Left renal cortex interstitium (tissue), 4 donors: ENCODE measurements at places on chromosomes 7 and 10. TPM values are rescaled to one million over a fixed set of nuclear protein-coding genes. Genes with fewer than 3 reads are reported as not detected.

Gene SPDYE16
- polyA plus RNA-seq: 6.0 TPM

Gene SYT15B
- 2.8 TPM for polyA plus RNA-seq

Gene IFIT1B
- polyA plus RNA-seq: not detected

Gene EBLN1
- not detected for polyA plus RNA-seq

Gene FAM241B
- polyA plus RNA-seq: 10.5 TPM

Gene RAMP3
- polyA plus RNA-seq: 10.0 TPM

Gene AKR1C8
- 0.16 TPM for polyA plus RNA-seq

Gene PTN
- 258 TPM for polyA plus RNA-seq

DNA sequence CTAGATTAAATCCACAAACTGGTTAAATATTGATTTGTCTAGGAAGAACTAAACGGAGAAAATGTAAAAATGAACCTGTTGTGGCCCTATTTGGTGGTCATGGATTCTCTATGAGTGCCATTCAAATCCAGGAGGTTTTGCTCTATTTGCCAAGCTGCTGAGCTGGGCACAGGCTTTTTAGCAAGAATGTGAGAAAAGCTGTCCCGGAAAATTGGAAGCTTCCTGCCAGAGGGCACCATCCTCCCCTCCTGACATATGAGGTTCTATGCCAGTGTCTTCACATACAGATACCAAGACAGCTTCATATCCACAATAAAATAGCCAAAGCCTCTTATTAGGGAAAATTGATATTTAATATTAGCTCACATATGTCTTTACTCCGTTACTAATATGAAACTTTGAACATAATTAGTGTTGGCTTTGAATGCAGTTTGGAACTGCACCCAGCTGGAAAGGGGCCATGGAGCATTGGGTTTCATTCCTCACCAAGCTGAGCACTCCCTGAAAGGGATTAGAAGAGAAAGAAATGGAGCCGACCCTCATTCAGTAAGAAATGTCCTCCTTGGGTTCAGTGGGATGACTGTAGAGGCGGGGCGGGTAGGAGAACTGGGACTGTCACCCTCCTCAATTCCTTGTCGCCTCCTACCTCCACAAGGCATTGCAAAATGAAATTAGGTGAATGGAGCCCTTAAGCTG, 47.8 kb downstream of the NRCAM start:
- no peak for DNase-seq

DNA sequence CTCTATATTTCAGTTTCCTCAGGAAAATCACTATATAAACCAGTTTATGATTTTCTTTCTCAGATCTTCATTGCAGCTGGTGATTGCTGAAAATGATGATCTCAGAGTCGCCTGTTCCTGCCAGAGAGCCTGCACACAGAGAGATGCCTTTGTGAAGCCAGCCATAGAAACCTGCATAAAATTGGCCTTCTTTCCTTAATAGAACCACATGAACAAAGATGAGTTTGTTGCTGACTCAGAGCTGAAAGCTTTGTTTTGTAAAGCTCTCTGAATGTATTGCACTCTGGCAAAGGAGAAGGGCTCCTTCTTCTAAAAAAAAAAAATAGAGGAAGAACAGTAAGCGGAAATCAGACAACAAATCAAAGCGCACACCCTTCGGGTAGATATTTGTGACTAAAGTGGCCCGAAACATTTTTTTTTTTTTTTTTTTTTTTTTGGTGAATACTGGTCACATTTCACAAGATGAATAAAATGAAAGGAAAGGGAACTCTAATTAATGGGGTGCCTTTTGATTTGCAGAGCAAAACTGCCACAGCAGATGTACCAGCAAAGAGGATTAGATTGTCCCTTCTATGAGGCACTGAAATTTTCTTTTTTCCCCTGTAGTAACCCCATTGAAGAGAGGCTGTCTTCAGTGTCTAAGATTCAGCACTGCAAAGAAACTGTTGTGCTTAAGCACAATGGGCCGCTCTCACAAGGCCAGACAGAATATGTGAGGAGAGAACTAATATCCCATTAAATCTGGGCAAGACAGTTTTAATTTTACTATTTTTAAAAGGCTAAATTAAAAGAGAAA, 75.1 kb upstream of the PTPRZ1 start:
- no peak for DNase-seq

DNA sequence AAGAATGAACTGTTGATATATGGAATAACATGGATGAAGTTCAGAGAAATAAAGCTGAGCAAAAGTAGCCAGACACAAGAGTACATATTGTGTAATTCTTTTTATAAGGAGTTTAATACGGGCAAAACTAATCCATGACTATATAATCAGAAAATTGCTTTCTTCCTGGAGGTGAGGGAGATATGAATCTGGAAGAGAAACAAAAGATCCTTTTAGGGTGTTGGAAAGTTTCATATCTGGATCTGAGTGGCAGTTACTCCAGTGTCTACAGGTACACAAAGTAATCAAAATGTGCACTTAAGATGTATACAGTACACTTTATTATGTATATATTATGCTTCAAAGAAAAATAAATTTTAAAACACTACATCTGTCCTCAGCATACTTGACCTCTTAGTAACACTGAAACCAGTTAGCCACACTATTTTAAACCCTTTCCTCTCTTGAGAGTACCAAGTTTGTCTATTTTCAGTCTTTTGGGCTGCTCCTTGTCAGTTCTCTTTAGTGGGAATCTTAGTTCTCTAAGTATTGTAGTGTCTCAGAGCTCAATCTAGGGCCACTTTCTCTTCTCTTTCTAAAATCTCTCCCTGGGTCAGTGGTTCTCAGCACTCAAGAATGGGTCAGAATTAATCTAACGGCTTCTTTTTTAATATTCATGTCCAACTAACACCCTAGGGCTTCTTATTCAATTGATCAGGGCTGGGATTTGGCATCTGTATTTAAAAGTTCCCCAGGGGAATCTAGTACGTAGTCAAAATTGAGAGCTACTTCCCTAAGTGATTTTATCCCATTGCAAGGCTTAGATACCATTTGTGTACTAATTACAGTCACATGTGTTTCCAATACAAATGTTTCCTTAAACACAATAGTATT, 4.3 kb upstream of the LIPF start:
- no peak for DNase-seq

DNA sequence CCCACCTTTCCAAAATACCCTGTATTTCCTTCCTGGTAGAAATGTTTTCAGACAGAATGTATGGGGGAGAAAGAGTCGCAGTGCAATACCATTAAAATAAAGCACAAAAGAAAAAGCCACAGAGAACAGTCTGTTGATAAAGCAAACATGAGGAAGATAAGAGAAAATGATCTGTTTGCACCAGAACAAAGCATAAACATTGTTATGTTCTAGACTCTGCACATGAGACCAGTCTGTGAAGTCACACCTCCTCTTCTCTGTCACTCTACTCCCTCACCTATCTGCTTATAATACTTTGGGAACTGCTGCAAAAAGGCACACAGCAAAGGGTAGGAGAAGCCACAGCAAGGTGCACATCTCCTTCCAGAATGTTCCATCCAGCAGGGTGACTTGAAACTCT, 67.2 kb upstream of the LRGUK start:
- no peak for DNase-seq

DNA sequence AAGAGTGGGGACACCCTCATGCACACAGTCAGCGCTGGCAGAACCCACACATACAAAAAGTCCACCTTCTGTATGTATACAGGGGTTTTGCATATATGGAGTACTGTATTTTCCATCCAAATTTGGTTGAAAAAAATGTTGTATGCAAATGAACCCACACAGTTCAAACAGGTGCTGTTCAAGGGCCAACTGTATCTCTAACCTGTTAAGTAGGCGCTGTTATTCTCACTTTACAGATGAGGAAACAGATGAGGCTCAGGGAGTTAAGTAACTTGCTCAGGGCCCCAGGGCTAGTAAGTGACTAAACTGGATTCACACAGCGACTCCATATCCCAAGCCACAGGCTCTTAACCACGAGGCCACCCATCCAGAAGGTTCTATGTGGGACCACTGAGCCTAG, 69.9 kb downstream of the C10orf105 start:
- DNase-seq: no peak

DNA sequence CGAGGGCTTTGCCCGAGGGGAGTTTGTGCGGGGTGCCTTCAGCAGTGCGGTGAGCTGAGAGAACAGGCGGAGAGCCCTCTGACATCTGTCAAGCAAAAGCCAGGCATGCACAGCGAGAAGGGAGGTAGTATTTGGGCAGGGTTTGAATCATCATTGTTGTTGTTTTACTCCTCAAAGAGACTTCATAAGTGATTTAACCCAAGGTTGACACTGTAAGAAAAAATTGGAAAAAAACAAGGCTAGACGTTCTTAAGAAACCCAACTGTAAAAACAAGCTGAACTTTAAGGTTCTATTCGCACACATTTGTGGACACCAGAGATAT, 1.3 kb downstream of the ADAM22 start:
- no peak for DNase-seq

GRCh38 chr10:117094856-117095255, 43.2 kb downstream of the VAX1 start:
- no peak for DNase-seq

DNA sequence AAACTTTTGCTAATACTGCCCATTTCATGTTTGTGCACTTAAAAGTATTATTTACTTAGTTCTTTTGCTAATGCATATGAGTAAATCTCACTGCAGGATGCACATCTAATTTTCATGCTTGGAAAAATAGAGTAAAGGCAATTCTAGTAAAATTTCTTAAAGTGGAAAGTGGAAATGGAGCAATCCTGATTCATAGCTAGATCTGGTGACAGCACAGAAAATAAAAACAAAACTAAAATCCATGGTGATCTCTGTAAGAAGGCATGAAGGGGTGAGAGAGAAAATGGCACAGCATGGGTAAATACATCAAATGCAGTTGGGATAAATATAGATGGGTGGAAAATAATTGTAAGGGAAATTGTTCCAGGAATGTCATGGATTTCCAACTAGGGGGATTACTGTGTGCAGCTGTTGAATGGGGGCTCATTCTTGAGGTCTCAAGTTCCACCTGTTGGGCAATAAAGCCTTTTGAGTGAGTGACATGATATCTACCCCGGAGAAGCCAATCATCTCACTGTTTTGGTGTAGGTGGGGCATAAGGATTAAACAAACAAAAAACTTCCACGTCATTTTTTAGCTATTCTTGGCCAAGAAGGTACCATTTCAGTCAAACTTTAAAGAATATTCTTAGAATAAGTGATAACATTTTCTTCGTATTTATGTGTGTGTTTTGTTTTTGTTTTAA, 1.7 kb upstream of the MCU start:
- no peak for DNase-seq

DNA sequence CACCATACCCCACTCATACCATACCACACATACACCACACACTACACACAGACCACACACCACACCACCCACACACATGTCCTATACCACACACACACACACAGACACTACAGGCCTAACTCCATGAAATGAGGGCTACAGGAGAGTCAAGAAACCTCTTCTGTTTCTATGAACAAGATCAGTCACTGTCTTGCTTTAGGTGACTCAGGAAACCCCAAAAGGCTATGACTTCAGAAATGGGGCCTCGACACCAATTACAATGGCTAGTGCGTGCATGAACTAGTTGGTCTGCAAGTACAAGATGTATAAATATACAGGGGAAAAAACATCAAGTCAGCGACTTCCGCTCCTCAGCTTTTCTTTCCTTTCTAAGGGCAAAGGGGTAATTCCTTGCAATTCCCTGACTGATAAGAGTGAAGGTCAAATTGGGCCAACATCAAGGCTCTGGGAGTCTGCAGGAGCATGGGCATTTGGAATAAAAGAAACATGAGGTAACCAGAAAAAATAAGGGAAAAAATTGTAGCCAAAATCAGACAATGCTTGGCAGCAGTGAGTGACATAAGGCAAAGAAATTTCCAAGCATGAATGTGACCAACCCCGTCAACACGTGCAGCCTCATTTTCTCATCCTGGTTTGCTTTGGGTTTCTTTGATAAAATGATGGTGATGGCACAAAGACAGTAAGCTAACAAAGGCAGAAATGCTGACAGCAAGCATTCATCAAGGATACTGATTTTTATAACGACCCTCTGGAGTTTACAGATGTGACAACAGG, 1.5 kb downstream of the PKD1L1 start:
- no peak for DNase-seq

- no peak for DNase-seq
Observed at GRCh38 chr7:106183952-106184351, 71.8 kb upstream of the SYPL1 start.

- DNase-seq: no peak
Observed at GRCh38 chr7:28005075-28005846, 175.3 kb downstream of the JAZF1 start.

- no peak for DNase-seq
Observed at GRCh38 chr10:59847326-59847725, 59.0 kb downstream of the CCDC6 start.

DNA sequence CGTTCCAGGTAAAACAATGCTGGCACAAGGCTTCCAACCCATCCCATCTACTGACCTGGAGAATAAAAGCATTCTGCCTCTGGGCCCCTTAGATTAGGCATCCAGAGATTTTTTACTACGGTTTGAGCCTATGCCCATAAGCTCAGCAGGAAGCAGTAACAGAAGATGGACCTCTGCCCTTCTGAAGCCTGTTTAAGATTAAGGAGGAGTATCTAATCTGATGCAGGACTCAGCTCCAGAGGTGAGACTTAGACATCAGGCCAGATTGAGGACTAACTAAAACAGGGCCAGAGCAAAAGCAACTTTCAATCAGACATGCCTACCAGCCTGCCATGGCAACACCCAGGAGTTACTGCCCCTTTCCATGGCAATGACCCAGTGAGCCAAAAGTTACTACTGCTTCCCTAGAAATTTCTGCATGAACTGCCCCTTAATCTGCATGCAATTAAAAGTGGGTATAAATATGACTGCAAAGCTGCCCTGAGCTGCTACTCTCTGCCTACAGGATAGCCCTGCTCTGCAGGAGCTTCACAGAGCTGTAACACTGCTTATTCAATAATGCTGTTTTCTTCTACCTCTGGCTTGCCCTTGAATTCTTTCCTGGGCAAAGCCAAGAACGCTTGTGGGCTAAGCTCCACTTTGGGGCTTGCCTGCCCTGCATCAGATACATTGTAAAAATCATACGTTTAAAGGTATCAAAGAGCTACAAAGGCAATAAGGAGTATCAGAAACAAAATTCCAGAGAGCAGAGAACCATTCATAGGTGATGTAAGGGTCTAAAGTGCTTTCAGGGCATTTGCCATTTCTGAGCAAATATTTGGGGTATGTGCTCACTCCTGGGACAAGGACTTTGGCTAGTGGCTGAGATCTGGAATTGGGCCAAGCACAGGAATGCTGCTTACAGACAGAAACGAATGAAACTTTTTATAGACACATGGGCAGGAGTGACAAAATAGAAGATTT, 25.0 kb upstream of the CNNM1 start:
- DNase-seq: no peak

GRCh38 chr10:52420656-52421055, 106.6 kb downstream of the DKK1 start:
- no peak for DNase-seq

GRCh38 chr10:24463611-24464426, 254.9 kb downstream of the KIAA1217 start:
- no peak for DNase-seq

DNA sequence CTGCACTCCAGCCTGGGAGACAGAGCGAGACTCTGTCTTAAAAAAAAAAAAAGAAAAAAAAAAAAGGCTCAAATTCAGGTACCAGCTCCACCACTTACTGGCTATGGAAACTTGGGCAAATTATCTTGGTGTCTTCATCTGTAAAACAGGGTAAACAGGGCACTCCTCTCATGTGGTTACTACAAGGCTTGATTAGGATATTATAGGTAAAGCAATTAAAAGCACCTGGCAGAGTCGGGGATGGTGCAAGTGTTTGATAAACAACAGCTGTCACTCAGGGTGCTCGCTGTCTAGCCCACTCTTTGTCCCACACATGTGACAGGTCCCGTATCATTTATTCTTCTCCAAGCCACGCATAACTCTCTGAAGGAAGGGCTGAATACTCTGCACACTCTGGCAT, 96.9 kb downstream of the SORBS1 start:
- no peak for DNase-seq
